Naive thymus-derived CD4-positive, alpha-beta T cell (primary cell): ENCODE measurements at places on chromosomes 1 and 21.

- no peak for DNase-seq
Observed at GRCh38 chr1:240652961-240653409, 41.0 kb upstream of the GREM2 start.

GRCh38 chr21:44994695-44995342, 55.0 kb downstream of the SLX9 start:
- DNase-seq, result no peak

- DNase-seq, result no peak
Observed at GRCh38 chr1:45059829-45060228, 47.8 kb downstream of the UROD start.

- no peak for DNase-seq
Observed at GRCh38 chr1:39488793-39489566, 2.5 kb upstream of the BMP8A start.

GRCh38 chr1:6208723-6209660, 3.1 kb downstream of the RNF207 start:
- DNase-seq, result no peak
